ENCODE measurements at places on chromosomes 11 and 22.

DNA sequence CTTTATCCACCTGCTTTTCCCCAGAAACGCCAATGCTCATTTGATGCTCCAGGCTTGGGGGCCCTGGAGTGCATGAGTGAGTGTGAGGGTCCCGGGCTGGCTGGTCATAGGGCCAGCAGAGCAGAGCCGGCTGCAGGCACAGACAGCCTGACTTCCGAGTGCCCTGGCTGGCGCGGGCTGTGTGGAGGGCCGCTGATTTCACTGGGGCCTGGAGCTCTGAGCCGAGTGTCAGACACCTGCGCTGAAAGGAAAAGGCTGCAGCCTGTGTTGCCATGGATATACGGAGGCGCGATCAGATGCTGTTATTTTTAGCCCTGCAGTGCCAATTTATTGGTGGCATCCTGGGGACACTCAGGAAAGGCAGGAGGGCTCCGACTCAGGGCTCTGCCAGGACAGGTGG lies 87.6 kb downstream of the ST3GAL4 start:
- no peak for DNase-seq

GRCh38 chr11:83147895-83148294 lies 9.0 kb upstream of the PCF11 start:
- no peak for DNase-seq

DNA sequence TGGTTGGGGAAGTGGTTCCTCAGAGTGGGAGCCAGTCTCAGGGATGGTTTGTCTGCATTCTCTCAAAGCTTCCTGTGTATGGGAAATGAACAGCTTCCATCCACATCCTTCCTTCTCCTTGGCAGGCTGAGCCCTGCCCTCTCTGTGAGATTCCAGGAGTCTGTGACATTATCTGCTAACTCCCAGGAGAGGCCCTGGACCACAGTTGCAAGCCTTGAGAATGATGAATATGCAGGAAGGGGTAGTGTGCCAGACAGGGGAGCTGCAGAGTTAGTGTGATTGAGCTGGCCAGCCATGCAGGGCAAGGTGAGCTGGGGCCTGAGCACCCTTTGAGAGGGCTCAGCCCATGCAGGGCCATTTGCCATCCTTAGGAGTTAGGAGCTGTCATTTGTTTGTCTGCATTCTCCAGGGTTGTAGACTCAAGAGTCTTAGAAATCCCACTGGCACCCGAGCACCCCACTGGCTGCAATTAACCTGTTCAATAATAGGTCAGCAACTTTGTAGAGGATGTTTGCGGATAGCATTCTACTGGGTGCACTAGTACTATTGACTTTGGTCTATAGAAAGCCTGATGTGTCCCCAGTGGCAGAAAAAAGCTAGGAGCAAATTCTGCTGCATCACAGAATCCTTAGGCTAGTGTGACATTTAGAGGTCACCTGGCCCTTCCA lies 299.0 kb upstream of the CADM1 start:
- DNase-seq: peak; percentile 51

DNA sequence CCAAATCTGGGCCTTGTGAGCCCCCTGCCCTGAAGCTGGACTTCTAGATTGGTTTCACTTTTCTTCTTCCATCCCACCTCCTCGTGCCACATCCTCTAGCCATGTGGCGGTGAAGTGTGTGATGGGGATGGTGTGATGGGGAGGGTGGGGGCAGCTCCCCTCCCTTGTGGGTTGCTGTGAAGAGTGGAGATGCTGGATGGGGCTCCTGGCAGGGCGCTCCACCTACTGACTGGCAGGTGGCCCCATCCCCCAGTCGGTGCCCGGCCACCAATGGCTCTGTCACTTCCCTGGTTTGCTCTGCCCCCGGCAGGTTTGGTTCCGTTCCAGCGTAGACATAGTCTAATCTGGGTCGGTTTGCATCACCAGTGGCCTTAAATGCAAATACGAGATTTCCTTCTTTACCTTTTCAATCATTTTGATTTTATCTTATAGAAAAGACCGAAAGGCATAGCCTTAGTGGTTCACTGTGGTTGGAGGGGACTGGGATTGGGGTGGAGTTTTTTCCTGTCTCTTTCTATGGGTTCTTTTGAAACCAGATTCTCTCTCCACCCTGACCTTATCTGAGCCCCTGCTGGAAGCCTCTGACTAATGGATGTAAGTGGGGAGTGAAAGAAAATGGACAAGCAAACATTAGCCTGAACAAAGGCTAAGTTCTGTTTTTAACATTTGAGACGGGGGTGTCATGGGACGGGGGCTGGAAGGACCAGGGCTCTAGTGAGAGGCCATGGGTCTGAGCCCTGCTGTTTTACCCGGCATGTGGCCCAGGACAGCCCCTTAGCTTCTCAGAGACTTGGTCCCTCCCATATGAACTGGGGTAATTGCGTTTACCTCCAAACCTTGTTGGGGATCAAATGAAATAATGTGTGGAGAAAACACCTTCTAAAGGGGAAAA lies 149.3 kb downstream of the CACNA1I start:
- no peak for DNase-seq

DNA sequence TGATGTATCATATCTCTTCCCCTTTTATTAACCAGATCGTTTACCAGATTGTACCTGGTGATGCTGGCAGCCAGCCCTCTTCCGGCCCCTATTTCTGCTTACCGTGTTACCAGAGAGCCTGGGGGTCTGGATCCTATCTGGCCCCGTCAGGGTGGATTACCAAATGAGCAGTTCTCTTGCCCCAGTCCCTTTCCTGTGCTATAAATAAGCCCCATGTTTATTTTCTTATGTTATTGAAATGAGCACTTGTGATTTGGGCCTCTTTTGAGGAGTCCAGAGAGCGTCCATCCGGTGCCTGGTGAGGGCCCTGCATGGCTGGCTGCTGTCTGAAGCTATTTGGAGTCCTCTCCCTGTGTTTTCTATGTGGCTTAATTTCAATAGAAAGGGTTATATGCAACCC lies 59.5 kb downstream of the ALX4 start:
- DNase-seq: no peak

- DNase-seq: no peak
These were observed 438.5 kb upstream of the FAT3 start for GRCh38 chr11:91786097-91786496.

DNA sequence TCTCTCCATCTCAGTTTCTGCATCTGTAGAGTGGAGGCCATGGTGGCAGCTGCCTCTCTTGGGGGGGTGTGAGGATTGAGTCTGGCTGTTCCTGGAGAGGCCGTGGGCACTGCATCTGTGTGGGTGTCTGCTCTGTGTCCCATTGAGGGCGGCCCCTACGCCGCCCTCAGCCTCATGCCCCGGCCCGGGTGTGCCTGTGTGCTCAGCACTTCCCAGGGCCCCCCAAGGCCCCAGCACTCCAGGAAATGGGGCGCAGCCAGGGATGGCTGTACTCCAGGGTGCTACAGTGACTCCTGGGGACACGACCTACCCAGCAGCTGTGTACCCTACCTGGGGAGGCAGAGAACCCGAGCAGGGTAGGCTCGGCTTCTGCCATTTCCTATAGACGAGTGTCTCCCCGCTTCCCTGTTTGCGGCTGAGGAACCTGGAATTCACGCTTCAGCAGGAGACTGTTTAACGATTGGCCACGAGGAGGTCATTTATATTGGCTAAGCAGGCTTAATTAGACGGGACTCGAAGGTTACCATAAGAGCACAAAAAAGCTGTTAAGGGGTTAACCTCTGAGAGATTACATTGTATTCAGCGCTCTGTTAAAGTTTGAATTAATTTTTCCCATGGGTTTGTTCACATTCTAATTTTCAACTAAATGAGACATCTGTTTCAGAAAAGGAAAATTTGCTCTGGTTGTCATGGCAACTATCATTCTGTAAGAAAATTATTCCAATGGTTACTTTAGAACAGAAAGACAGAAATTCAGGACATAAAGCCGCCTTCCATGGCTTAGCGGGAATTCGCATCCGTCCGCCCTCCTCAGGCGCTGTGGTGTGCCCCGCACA lies 76.4 kb downstream of the MPPED1 start:
- no peak for DNase-seq

DNA sequence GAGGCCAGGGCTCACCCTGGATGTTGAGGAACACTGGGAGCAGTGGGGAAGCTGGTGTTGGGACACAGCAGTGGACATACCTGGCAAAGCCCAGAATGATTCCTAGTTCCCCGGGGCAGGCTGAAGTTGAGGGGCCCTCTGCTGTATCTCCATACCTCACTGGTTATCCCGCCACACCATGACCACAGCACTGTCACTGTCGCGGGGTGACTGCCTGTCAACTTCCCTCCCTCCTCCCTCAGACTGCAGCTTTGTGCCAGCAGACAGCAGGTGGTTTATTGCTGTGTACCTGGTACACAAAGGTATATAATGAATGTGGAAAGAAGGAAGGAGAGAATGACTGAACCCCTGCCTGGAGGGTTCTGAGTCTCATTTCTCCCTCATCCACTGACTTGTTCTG lies 318.7 kb downstream of the TMEM135 start:
- DNase-seq: no peak

- DNase-seq: no peak
These were observed 31.4 kb downstream of the CREB3L1 start for GRCh38 chr11:46308631-46309419.

DNA sequence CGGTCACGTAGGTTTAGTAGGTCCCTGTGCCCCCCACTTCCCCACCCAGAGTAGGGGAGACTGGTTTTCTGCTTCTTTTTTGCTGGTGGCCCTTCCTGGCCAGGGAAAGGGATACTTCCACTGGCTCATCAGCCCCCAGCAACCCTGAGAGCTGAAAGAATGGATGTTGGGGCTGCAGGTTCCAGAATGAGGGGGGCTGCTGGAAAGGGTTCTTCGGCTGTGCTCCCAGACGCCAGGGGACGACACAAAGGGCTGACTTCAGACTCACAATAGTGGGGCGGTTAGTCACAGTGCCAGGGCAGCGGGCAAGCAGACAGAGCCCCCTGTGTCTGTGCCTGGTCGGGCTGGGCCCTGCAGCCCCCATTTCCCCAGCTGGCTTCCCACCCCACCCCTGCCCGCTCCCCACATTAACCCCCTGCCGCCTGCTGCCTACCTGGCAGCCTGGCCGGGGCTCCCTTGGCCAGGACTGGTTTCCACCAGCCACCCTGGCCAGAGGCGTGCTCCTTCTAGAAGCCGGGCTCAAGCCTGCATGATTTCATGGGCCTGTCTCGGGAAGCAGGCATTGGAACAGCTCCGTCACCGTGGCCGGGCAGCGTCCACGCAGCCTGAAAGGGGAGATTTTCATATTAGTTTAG lies 79.1 kb upstream of the WNT7B start:
- no peak for DNase-seq

DNA sequence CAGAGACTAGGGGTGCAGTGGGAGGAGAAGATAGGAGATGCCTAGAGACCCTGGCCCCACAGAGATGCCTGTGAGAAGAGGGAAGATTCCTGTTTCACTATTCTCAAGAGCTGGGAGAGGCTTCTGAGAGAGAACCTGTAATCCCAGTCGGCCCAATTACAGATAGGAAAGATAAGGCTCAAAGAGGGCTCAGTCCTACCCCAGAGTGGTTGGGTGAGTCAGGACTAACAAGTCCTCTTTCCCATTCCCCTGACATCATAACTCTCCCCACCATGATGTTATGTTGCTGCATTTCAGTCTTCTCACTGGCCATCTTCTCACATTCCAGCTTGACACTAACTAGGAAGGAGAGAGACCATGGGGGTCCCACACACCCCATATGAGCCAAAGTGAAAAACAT lies 17.9 kb downstream of the ARHGEF12 start:
- no peak for DNase-seq

GRCh38 chr11:67303132-67303834 lies at the start of gene SSH3:
TSS of gene SSH3 (plus strand) at chr11:67303530. CDS start at chr11:67303626, 96 bp downstream.
- DNase-seq: no peak

DNA sequence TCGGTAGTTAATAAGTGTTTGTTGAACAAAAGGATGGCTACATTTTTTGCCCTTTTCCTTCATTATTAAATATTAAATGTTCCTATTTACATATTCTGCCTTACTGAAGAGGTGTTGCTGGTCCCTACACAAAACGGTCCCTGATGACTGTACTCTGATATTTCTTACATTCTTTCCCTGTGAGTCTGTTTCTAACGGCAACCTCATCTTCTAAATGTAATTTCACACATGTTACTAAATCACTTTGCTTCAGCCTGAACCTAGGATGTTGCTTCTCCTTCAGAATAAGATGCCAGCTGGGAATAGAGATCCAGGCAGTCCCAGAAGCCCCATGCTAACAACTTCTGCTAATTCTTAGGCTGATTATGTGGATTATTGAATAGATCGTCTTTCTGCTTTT lies 50.3 kb downstream of the SPON1 start:
- no peak for DNase-seq

GRCh38 chr11:119673759-119674336 lies 55.2 kb downstream of the NECTIN1 start:
- DNase-seq: no peak

DNA sequence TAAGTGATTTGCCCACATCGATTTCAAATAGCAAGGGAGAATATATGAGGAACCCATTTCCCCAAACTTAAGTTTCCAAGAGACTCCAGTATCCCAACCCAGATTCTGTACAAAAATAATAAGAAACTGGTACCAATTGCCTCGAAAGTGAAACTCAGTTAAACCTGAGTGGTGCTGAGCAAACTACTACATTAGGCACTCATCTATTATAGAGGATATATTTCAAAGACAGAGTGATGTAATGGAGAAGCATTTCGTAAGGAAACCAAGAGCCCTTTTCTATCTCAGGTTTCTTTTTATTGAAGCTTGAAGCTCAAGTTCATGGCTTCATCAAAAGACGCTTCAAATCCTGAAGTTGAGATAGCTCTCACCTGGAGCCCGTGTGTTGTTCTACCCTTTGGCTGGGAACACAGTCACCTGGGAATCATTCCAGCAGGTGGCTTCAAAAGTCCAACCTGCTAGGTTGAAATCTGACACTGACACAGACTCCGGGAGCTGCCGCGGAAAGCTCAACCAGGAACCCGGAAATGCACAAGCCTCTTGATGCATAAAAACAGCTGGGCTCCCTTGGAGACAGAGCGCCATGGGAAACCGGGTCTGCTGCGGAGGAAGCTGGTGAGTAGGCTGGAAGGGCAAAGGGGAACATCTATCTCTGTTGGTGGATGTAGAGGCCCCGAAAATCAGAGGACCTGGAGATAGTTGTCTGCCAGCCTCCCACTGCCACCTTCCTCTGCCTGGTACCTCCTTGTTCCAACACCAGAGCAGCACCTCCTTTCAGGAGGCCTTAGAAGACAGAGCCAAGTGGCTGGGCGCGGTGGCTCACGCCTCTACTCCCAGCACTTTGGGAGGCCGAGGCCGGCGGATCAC lies at the start of gene C11orf52:
Gene C11orf52 (plus strand): TSS at position 524 of the 867 bp plus-strand sequence. CDS start 60 bp downstream, at position 584.
- DNase-seq: no peak

- DNase-seq: no peak
These were observed 17.5 kb downstream of the KCNJ5 start for GRCh38 chr11:128908391-128909246.
